ENCODE measurements at places on chromosomes 6 and 20. TPM values are rescaled to one million over a fixed set of nuclear protein-coding genes. Genes with fewer than 3 reads are reported as not detected.

GRCh38 chr6:55174211-55175026 lies at the start of gene HCRTR2:
Gene HCRTR2, plus strand, starts transcription at chr6:55174515. Its CDS starts 73 bp downstream, at chr6:55174588.
- H3K4me1 ChIP-seq: no peaks in the 10 kb centered on the region
- H3K36me3 ChIP-seq: no peaks in the 10 kb centered on the region
- no peak within 1 kb of the TSS for H3K27ac ChIP-seq
- no peak within 1 kb of the TSS for H3K4me3 ChIP-seq
- no peak for DNase-seq

DNA sequence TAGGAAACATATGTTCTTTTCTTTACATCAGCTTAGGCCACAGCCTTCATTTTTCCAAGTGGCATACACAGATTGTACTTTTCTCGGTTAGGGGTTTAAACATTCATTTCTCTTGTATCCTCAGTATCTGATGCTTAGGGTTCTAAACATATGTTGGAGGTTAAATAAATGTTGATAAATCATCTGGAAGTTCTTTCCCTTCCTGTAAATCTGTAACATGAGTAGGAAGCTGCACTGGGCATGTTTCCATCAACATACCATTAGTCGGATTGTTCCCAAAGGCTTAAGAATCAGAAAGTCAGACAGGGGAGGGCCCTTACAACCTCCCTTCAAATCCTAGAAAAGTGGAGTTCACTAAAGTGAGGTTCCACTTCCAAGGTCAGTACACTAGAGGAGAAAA lies 54.8 kb upstream of the BCLAF1 start:
- H3K27ac ChIP-seq: no peak overlapping the region
- no peaks in the 10 kb centered on the region for H3K36me3 ChIP-seq
- H3K27me3 ChIP-seq: no peaks in the 10 kb centered on the region
- no peaks in the 10 kb centered on the region for H3K4me1 ChIP-seq
- H3K4me3 ChIP-seq: no peak overlapping the region

- H3K4me3 ChIP-seq: no peak overlapping the region
- H3K27me3 ChIP-seq: no peaks in the 10 kb centered on the region
- no peak overlapping the region for H3K27ac ChIP-seq
- no peaks in the 10 kb centered on the region for H3K4me1 ChIP-seq
- no peak for DNase-seq
These were observed 125.1 kb upstream of the LOC128125822 start for GRCh38 chr6:63447134-63447533.

- no peak overlapping the region for H3K4me3 ChIP-seq
- H3K27ac ChIP-seq: no peak overlapping the region
- DNase-seq: no peak
- H3K36me3 ChIP-seq: no peaks in the 10 kb centered on the region
- no peaks in the 10 kb centered on the region for H3K27me3 ChIP-seq
These were observed 2.7 kb downstream of the OSTM1 start for GRCh38 chr6:108071736-108072276.

- no peak overlapping the region for H3K27ac ChIP-seq
- no peaks in the 10 kb centered on the region for H3K27me3 ChIP-seq
- H3K4me1 ChIP-seq: no peaks in the 10 kb centered on the region
- no peaks in the 10 kb centered on the region for H3K36me3 ChIP-seq
These were observed 271.4 kb downstream of the ALDH8A1 start for GRCh38 chr6:134678436-134678889.

TGM2 gene
- 44.9 TPM for total RNA-seq

DNA sequence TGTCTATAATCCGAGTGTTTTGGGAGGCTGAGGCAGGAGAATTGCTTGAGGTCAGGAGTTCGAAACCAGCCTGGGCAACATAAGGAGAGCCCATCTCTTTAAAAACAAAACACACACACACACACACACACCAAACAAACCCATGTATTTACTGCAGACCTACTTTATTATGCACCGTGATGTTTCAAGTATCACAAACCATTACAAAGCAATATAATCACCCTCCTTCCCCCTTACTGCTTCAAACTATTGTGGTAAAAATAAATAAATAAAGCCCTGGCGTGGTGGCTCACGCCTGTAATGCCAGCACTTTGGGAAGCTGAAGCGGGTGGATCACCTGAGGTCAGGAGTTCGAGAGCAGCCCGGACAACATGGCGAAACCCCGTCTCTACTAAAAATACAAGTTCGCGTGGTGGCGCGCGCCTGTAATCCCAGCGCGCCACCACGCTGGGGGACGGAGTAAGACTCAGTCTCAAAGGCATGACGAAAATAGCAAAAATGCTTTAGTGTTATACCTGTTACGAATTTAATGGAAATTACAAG lies 1.5 kb downstream of the TBCC start:
- peaks cover 10% of the 10 kb centered on the region for H3K4me1 ChIP-seq
- DNase-seq: no peak
- H3K4me3 ChIP-seq: peak overlapping the region; percentile 95
- no peak overlapping the region for H3K27ac ChIP-seq
- no peaks in the 10 kb centered on the region for H3K27me3 ChIP-seq

DNA sequence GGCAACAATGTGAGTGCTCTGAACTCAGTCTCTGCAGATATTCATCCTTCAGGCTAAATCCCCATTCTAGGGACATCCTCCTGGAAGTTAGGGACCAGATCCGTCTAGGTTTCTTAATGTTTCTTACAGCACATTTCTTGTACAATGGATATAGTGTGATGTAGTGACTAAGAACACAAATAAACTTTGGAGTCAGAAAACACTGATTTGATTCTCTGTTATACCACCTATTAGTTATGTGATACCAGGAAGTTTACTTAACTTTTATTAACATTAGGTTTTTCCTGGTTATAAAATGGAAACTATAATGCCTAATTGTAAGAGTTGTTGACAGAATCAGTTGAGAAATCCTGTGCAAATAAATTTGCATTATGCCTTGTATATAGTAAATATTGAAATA lies 57.6 kb upstream of the KCNQ5 start:
- no peak for DNase-seq
- no peaks in the 10 kb centered on the region for H3K4me1 ChIP-seq
- no peak overlapping the region for H3K27ac ChIP-seq
- H3K36me3 ChIP-seq: no peaks in the 10 kb centered on the region
- no peaks in the 10 kb centered on the region for H3K27me3 ChIP-seq
- no peak overlapping the region for H3K4me3 ChIP-seq

HSPA12B gene
- total RNA-seq: 25.2 TPM

DNA sequence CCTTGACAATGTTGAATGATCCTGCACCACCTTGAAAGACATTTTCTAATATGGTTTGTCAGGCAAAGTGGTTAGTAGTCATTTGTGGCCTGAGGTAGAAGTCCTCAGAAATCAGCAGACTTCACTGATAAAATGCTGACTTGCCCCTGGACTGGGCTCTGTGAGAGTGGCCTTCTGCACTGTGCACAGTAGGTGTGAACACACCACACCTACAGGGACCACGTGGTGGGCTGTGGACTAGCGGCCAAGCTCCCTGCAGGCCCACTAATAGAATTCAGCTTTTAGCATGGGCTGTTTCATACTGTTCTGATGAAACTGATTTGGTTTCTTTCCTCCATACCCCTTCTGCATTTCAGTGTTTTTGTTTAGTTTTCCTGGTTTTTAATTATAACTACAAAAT lies 7.3 kb downstream of the BPHL start:
- H3K4me1 ChIP-seq: no peaks in the 10 kb centered on the region
- H3K36me3 ChIP-seq: no peaks in the 10 kb centered on the region
- H3K4me3 ChIP-seq: no peak overlapping the region
- H3K27me3 ChIP-seq: no peaks in the 10 kb centered on the region
- no peak overlapping the region for H3K27ac ChIP-seq

ENPP1 gene
- total RNA-seq: 51.5 TPM

AIF1 gene
- 26.9 TPM for total RNA-seq

DNA sequence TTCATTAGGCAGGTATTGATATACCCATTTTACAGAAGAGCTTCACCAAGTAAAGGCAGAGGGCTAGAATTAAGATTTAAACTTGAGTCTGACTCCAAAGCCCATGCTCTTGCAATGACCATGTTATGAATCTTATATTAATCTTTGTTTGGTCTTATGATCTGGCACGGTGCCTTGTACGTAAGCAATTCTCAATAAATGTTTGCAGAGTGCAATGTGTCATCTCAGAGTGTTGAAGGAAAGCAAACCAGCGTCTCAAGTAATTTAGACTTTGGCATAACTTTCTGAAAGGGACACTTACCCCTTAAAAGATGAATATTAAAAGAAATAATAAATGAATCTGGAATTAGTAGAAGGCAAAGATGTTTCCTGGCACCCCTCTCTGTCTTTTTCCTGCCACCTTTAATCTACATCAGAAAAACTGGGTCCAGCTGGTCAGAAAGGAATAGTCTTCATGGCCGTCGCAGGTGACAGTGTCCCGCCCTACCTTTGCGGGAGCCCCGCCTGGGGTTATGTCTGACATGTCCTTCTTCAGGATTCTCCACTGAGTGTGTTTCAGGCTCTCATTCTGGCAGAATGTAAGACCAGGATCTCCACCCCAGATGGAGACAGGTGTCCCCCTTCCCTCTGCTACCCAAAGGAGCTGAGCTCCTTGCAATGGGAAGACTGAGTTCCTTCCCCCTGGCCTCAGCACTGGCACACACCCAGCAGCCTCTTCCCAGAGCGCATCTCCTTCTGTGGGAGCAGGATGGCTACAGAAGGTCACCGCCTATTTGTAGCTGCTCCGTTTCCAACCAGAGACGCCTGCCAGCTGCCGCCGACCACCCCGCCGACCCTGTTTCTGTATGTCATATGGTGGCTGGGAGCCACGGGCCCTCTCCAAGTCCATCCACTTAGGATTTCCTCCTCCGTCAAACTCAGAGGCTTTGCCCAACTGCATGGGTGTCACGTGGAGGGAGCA lies 266.3 kb upstream of the ECI2 start:
- no peaks in the 10 kb centered on the region for H3K4me1 ChIP-seq
- H3K27me3 ChIP-seq: no peaks in the 10 kb centered on the region
- DNase-seq: no peak
- no peaks in the 10 kb centered on the region for H3K36me3 ChIP-seq
- peak overlapping the region; percentile 25 for H3K4me3 ChIP-seq

Measured in breast epithelium (tissue), 4 donors.